Natural killer cell (primary cell): ENCODE measurements at places on chromosomes 2 and 18.
A peak's percentile ranks its signal among the peaks of the same experiment; 100 is the strongest.

DNA sequence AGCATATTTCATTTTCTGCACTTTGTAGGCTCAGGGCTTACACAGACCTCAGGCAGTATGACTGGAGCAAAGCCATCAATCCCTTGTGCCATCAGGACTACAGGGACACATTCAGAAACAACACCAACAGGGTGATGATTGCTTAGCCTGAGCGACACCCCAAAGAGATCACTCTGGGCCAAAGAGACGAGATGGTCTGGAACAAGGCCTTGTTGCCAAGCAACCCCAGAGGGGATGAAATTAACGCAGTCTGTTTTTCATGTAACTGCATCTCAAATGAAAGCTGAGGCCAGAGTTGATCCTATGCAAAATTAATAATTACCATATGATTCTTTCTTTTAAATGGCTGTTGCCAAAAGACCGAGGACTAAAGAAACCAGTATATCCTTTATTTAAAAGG lies 20.2 kb upstream of the B3GNT2 start:
- DNase-seq: no peak

DNA sequence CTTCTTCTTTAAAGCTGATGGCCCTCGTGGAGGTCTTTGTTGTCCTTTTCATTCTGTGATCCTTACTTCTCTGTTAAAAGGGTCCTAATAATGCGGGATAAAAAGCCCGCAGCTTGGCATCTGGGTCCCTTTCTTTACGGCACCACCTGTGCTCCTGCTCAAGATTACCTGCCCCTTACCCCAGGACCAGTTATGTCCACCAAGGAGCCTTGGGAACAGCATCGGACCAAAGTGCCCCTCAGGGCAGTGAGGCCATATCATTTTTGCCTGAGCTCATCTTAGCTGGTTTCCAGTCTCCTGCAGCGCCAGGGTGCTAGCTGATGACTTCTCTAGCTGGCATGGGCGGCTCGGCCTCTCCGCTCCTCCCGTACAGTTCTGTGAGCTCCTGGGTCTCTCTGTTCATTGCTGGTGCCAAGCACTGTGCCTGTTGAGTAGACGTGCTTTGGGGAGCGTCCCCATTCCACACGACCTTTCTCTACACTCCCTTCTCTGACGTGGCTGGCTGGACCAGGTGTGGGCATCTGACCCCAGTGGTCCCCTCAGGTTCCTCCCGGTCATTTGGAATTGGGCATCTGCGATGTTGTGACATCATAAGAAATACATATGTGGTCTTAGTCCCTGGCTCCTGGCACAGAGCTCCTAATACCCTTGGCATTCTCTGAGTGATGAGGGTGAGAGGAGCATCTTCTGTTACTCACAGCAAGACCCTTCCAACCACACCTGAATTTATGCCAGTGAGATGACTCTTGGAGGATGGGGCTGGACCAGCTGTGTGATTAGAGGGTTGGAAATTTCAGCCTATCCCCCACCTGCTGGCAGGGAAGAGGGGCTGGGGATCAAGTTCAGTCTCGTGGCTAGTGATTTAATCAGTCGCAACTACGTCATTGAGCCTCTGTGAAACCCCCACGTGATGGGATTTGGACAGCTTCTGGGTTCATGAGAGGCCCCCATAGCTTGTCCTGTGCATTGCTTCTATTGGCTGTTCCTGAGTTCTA lies 134.2 kb upstream of the HS6ST1 start:
- peak; percentile 6 for DNase-seq

DNA sequence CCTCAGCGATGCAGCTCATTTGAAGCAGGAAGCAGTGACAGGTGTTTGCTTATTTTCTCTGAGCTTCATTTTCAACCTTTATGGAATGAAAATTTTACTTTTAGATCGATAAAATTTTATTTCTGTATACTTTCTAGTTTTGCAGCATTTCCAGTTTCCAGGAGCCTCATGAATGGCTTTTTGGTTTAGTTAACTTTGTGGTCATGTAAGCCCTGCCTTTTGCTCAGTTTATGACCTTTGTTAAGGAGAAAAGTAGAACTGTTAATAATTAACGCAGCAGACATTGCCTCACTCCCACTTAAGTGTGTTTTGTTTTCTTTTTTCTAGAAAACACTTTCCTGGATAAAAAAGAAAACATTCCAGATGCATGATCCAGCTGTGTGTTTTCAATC lies 4.4 kb upstream of the FARP2 start:
- DNase-seq: no peak

DNA sequence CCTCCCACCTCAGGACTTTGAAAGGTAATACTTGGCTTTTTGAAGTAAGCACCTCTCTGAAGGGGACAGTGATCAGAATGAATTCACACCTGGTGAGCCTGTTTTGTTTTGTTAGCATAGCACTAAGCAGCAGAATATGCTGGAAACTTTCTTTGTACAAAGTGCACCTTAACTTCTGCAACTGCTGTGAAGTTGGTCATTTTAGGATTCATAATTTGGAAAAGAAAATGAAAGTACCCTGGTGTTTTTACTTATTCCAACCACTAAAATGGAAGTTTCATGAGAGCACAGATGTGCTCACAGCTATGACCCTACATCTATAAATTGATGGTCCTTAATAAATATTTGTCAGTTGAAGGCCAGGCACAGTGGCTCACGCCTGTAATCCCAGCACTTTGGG lies 257.8 kb upstream of the STON1 start:
- no peak for DNase-seq

DNA sequence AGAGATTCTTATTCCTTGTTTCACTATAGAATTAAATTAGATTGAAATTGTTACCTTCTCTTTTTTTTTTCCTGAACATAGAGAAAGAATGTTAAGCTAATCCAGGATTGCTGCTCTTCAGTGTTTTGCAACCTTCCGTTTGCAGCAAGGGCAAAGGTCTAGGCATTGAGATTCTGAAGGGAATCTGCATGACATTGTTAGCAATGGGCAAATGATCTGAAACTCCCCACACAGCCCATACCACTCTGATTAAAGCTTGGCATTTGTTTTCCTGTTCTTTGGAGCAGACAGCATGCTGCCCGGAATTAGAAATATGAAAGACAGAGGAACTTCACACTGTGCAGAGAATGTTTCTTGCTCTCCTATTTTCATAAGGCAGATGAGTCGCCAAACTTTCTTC lies 551.8 kb downstream of the SOCS6 start:
- DNase-seq: no peak

GRCh38 chr18:58004317-58004716 lies 39.7 kb upstream of the NEDD4L start:
- DNase-seq: no peak

- DNase-seq: no peak
Measured at GRCh38 chr2:215428060-215428910, 7.6 kb downstream of the FN1 start.

GRCh38 chr2:47028846-47029560 lies 113.4 kb upstream of the MCFD2 start:
- no peak for DNase-seq

GRCh38 chr2:37283207-37283606 lies 41.4 kb downstream of the PRKD3 start:
- DNase-seq: no peak

- peak; percentile 66 for DNase-seq
Measured at GRCh38 chr2:200905618-200906296, 16.6 kb downstream of the NIF3L1 start.

DNA sequence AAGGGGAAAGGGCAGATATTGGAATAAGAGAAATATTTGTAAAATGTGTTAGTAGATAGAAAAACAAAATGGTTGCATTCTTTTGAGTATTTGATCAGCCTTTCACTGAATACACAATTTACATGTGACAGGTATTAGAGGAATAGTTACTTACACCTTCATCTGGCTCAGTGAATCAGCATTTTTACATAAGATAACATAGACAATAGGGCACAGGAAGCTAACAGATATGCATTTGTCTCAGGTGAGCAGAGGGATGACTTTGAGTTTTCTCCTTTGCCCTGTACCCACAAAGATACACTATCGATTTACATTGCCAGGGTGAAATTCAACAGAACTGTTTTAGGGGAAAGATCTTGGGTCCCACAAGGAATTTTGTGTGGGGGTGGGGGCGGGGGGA lies 373.1 kb upstream of the NETO1 start:
- DNase-seq: no peak

- DNase-seq: no peak
Measured at GRCh38 chr2:225113371-225114015, 71.2 kb upstream of the DOCK10 start.

GRCh38 chr2:128236491-128237035 lies 82.1 kb downstream of the HS6ST1 start:
- DNase-seq: no peak

- DNase-seq: no peak
Measured at GRCh38 chr2:222522082-222522481, 97.7 kb downstream of the SGPP2 start.

DNA sequence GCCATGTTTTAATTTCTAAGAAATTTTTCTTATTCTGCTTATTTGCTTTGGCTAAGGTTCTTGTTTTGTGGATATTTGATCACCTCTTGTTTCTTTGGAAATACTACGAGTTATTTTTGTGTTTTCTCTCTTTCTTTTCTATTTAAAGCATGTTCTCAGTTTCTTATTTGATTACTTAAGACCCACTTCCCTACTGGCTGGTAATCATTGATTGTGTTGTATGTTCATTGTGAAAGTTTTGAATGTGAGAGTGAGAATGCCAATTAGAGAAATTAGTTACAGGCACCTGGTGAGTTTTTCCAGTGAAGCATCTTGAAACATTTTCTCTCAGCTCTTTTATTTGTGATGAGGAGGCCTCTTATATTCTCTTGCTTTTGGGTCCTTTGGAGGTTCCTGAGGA lies 226.7 kb upstream of the MC4R start:
- no peak for DNase-seq

GRCh38 chr2:151833984-151834383 lies 5.8 kb upstream of the ARL5A start:
- DNase-seq: no peak

GRCh38 chr2:24747299-24747698 lies 45.9 kb downstream of the PTRHD1 start:
- DNase-seq: no peak

GRCh38 chr2:26251893-26252292 lies 7.2 kb downstream of the HADHB start:
- no peak for DNase-seq

DNA sequence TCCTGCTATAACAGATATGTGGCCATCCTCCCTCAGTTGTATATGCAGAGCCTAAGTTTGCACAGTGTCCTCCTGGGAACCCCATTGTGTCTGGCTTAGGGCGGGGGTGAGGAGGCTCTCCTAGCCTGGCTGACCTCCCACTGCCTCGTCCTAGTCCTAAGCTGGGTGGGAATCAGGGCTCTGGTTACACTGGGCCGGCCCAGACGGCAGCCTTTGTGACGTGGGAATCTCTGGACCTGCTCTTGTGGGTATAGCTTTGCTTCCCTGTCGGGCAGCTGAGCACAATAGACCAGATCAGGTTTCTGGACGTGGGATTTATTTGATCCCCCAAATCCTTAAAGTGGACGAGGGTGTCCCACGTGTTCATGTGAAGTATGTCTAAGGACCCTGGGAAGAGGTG lies 2.9 kb downstream of the ACKR3 start:
- no peak for DNase-seq

- no peak for DNase-seq
Measured at GRCh38 chr2:221708902-221709301, 136.8 kb upstream of the EPHA4 start.

DNA sequence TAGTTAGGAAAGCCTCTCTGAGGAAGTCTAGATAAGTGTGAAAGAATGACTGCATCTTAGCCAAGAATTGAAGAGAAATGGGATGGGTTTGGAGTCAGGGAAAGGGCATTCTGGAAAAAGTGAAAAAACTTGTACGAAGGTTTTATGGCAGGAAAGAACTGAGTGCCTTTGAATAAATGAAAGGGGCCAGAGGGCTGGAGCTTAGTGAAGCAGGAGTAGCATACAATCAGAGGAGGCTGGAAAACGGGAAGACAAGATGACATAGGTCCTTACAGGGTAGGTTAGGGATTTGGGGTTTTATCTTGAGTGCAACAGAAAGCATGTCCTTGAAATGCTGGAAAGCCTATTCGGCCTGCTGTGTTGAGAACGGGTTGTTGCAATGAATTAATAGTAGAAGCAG lies 152.6 kb upstream of the RND3 start:
- DNase-seq: no peak

DNA sequence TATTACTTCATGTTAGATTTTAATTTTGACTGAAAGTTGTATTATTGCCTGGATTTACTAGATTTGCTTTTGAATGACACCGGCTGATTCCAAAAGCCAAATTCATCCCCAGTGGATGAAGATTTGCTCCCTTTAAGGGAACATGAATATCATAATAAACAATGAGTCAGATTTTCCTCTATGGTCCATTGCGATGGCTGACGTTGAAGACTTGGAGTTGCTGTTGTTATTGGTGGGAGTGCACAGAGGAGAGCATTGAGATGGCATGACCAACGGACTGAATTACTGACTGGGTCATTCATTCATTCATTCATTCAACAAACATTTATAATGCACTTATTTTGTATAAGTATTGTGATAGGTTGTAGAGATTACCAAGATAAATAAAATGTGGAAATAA lies 33.4 kb upstream of the LYPD1 start:
- no peak for DNase-seq

GRCh38 chr2:179428649-179429048 lies 164.0 kb upstream of the SESTD1 start:
- no peak for DNase-seq

- peak; percentile 55 for DNase-seq
Measured at GRCh38 chr2:200376513-200377354, 70.2 kb downstream of the SPATS2L start.

GRCh38 chr18:9619056-9619455 lies 4.7 kb upstream of the PPP4R1 start:
- no peak for DNase-seq

GRCh38 chr2:159442159-159442852 lies 155.8 kb upstream of the WDSUB1 start:
- DNase-seq: no peak

DNA sequence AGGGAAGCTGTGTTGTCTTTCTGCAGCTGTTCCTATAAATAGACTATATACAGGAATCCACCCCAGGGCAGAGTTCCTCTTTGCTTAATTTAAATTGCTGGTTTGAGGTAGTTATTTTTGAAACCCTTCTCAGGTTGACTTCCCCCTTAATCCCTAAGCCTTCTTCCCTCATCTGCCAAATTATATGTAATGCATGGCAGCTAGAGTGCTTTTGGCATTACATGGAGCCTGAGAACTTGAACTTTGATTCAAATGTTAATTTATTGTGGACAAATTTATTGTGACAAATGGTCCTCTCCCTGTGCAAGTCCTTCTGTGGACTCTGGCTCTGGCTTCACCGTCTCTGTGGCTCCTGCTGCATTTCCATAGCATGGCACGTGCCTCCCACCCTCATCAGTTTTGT lies 29.2 kb downstream of the MYO1B start:
- no peak for DNase-seq

DNA sequence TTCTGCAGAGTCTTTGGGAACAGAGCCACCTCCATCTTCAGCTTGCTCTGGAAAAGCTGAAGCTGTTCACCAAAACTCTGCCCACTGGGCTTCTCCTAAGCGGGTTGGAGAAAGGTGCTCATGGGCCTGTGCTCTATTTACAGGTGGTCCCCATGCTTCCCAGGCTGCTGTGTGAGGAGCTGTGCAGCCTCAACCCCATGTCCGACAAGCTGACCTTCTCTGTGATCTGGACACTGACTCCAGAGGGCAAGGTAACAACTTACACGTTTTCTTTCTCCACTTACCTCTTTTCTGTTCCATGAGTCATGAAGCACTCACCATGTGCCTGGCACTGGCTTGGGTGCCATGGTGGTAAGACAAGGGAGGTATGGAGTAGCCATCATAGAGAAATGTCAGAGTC lies 129.5 kb upstream of the ALPP start:
- DNase-seq: no peak

GRCh38 chr18:9898792-9899549 lies 13.2 kb downstream of the TXNDC2 start:
- DNase-seq: no peak

GRCh38 chr18:28365411-28365831 lies 188.5 kb upstream of the CDH2 start:
- no peak for DNase-seq
